Urinary bladder (tissue), 4 donors: ENCODE measurements at places on chromosomes 6 and 20. TPM values are rescaled to one million over a fixed set of nuclear protein-coding genes. Genes with fewer than 3 reads are reported as not detected.

DNA sequence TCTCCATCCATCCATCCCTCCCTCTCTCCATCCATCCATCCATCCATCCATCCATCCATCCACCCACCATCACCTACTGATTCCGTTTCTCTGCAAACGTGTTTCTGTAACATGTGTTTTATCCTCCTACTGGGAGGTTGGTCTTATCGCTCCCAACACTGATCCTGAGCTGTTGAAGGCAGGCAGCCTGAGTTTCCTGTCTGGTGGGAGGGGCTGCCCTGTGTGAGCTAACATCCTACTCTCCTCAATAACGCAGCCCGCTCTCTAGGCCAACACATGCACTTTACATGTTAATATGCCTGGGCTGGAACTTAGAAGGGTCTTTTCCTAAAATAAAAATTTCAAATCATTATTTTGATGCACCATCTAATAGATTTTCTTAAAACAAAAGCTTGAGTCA is 126.5 kb downstream of the WDR27 start:
- no peak for DNase-seq

GRCh38 chr6:28413681-28414080 is 14.1 kb upstream of the ZSCAN12 start:
- DNase-seq = no peak

DNA sequence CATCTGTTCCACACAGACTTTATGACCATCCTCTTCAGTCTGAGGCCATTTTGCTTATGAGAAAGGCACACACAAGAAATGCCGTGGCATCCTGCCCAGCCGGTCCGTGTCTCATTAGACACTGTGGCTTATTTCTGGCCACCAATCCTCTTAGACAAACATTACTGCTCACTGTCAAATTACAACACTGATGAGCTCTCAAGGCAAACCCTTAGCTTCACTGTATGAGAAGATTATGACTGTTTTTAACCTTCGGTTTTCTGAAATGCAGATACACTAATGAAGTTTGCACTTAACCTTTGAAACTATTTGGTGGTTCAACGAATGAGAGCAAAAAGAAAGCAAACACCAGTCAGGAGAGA is 50.5 kb upstream of the DST start:
- DNase-seq = no peak

DNA sequence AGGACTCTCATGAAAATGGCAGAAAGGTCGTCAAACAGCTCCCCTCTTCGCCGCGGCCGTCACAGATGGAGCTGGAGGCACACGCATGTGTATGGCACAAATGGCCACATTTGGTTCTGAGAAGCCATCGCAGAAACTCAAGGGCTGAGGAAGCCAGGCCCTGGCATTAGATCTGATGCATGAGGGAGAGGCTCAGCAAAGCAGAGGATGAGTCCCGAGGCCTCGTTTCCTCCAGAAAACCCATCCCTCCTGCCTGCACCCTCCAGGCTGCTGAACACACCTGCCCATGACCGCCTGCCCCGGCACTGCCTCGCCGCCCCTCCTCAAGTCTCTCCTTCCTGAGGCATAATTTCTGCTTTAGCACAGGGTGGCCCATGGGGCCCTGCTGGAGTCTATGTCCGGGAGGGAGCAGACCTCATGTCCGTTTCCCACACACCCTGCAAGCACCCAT is 240.3 kb downstream of the DLL1 start:
- no peak for DNase-seq

The HRH3 gene
- total RNA-seq = 0.16 TPM
